ENCODE measurements at places on chromosomes 13 and 19. TPM values are rescaled to one million over a fixed set of nuclear protein-coding genes. Genes with fewer than 3 reads are reported as not detected.
A peak's percentile ranks its signal among the peaks of the same experiment; 100 is the strongest.

DNA sequence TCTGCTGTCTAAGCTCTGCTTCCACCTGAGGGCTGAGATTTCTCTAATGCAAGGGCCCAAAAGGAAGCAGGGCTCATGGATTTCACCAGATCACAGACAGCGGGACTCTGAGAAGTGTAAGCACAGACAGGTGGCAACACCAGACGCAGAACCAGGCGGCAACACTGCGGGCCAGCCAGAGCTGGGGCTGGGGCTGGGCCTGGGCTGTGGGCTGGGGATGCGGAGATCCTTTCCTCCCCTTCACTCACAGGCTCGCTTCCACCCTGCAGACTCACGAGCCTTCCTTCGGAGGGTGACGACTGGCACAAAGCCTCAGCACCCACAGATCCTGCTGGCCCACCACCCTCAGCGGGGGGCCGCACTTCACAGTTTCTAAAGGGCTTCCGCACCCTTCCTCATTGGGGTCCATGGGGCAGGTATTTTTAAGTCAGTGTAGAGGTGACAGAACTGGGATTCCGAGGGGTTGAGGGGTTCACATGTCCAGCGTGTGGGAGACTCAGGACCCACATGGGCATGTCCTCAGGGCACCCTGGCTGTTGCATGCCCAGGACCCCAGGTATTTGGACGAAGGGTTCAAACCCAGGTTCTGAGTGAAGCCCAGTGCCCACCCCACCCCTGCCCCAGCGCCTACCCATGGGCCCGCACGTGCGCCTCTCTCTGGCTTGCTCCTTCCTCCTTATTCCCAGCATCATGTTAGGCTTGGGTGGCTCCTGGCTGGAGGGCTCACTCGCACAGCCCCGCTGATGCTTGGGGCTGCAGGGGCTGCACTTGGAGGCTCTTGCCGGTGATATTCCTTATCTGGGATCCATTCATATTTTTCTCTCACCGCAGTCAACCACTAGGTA, 137.3 kb upstream of the GPR12 start:
- no peak for DNase-seq
- H3K4me3 ChIP-seq = no peak overlapping the region
- H3K27me3 ChIP-seq = peaks cover 21% of the 10 kb centered on the region
- H3K4me1 ChIP-seq = no peaks in the 10 kb centered on the region
- H3K27ac ChIP-seq = no peak overlapping the region

- no peaks in the 10 kb centered on the region for H3K27me3 ChIP-seq
- H3K27ac ChIP-seq = no peak overlapping the region
- no peak overlapping the region for H3K4me3 ChIP-seq
- H3K36me3 ChIP-seq = peaks cover 63% of the 10 kb centered on the region
- H3K4me1 ChIP-seq = peaks cover 12% of the 10 kb centered on the region
These were observed 8.3 kb downstream of the CACTIN start for GRCh38 chr19:3618144-3618810.

GRCh38 chr19:1019980-1020867, 699 bp downstream of the TMEM259 start:
- peak overlapping the region; percentile 84 for H3K4me3 ChIP-seq
- peaks cover 3% of the 10 kb centered on the region for H3K36me3 ChIP-seq
- no peaks in the 10 kb centered on the region for H3K27me3 ChIP-seq
- peak overlapping the region; percentile 89 for H3K27ac ChIP-seq
- peaks cover 69% of the 10 kb centered on the region for H3K4me1 ChIP-seq

DNA sequence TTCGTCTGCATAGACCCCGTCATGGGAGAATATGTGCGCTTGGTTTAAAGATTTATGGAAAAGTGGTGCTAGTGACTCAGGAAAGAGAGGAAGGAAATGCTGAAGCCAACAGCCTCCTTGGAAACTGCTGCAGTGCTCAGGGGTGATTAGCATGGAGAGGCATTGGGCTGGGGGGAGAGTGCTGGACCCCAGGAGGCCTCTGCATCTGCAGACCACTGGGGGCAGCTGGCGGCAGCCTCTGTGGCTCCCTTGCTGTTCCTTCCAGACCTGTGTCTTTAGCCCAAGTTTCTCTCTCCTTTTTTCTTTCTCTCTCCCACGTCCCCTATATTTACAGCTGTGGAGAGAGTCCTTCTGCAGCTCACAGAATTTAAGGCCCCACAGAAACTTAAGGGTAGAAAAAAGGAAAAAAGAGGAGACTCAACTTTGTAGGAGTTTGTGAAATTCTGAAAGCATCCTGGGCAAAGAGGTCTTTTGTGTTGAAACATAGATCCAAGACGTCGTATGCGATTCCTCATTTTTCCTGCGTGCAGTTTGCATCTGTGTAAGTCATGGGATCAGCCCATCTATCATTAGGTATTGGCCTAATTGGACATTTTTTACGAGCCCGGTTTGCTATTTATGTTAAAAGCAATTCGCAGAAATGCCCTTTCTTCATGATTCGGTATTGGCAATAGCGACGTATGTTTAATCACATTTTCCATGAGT, 116.2 kb upstream of the ZNF536 start:
- no peaks in the 10 kb centered on the region for H3K36me3 ChIP-seq
- peaks cover 54% of the 10 kb centered on the region for H3K27me3 ChIP-seq
- H3K4me1 ChIP-seq = no peaks in the 10 kb centered on the region
- no peak for DNase-seq
- H3K27ac ChIP-seq = no peak overlapping the region

DNA sequence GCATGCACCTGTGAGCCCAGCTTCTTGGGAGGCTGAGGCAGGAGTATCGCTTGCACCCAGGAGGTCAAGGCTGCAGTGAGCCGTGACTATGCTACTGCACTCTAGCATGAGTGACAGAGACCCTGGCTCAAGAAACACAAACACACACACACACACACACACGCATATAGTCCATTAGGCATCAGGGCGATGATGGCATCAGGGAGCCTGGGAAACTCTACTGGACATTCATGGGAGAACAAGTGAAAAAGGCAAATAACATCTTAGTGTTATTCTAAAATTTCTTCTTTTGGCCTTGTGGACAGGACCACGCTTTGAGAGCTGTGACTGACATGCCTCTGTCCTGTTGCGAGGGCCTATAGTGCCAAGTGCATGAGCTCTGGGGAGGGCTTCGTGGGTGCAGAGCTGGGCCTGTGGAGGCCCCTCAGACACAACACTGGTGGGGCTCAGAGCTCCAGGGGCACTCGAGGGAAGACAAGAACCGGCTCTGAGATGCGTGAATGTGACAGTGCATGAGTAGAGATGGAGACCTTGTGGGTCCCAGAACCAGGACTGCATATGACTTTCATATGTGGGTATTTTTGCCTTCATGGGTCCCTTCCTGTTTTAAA, 8.0 kb upstream of the USF2 start:
- H3K4me3 ChIP-seq = no peak overlapping the region
- H3K4me1 ChIP-seq = peaks cover 26% of the 10 kb centered on the region
- no peak for DNase-seq
- no peaks in the 10 kb centered on the region for H3K27me3 ChIP-seq
- no peak overlapping the region for H3K27ac ChIP-seq

CNFN gene
- total RNA-seq = not detected

TICAM1 gene
- total RNA-seq = 14.6 TPM

PCDH9 gene
- 8.9 TPM for total RNA-seq

DLEU7 gene
- 3.3 TPM for total RNA-seq

All from lower lobe of right lung (tissue), 2 donors.